ENCODE measurements at places on chromosomes 5 and 9. TPM values are rescaled to one million over a fixed set of nuclear protein-coding genes. Genes with fewer than 3 reads are reported as not detected.

DNA sequence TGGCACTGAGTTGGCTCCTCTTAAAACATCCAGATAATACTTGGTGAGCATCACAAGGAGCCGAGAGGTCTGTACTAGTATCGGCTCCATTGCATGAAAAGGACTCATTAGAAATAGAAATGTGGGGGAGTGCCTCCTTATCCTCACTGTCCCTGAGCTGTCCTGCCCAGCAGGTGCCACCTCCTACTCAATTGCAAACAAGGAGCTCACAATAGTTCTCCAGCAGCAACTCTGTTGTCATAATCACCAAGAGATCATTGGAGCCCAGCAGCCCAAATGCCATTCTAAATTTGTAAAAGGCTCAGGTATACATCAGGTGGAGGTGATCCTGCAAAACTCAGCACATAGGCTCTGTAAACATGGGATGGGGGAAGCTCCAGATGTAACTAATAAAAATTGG, 99.1 kb downstream of the PLK2 start:
- DNase-seq: no peak

GRCh38 chr9:28668158-28668557, 1094.9 kb upstream of the C9orf72 start:
- DNase-seq: no peak

FIBCD1 gene
- not detected for total RNA-seq

STPG3 gene
- not detected for total RNA-seq

IL5 gene
- not detected for total RNA-seq

ST8SIA4 gene
- 0.61 TPM for total RNA-seq

TNPO1 gene
- 148 TPM for total RNA-seq

ADAMTSL2 gene
- total RNA-seq: 0.68 TPM

MYOZ3 gene
- not detected for total RNA-seq

GFI1B gene
- 0.79 TPM for total RNA-seq

BAAT gene
- 1.3 TPM for total RNA-seq
